ENCODE measurements at places on chromosomes 7 and 10.

GRCh38 chr10:99834410-99834809 is 52.0 kb downstream of the ABCC2 start:
- no peak for DNase-seq

DNA sequence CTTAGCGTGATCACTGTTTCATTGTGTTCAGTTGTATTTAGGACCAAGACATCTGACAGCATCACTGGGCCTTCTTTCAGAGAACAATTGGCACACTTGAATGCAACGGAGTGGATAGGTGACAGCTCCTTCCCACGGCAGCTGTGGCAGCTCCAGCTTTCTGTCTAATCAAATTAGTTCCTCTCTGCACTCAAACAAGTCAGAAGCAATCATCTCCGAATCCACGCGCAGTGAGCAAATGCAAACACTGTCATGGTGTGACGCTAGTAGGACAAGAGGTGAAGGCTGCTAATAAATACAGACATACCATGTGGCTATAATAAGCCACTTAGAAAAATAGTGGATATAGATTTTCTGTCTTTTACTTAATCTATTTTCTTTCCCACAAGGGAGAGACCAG is 542.4 kb downstream of the ACTR3B start:
- DNase-seq, result no peak

GRCh38 chr10:6907877-6908530 is 327.9 kb upstream of the PRKCQ start:
- DNase-seq, result no peak

- no peak for DNase-seq
These were observed 61.8 kb upstream of the C10orf90 start for GRCh38 chr10:126732308-126732707.

DNA sequence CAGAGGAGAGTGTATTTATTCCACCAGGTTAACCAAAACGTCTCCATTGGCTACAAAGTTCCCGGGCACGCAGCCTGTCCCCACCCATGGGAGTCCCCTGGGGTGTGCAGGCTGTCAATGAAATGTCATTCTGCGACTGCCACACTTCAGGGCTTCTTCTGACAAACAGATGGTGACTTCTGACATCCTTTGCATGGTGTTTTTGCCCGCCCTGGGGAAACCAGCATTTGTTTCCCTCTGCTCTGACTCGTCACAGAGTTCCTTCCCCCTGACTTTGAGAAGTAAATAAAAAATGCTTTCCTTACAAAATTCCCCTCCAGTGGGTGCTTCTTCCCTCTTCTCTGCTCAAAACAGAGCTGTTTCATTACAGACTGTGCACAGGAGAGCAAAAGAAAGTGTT is 38.2 kb downstream of the TNS3 start:
- no peak for DNase-seq

- DNase-seq, result no peak
These were observed 75.5 kb downstream of the ZNF777 start for GRCh38 chr7:149385195-149385950.

DNA sequence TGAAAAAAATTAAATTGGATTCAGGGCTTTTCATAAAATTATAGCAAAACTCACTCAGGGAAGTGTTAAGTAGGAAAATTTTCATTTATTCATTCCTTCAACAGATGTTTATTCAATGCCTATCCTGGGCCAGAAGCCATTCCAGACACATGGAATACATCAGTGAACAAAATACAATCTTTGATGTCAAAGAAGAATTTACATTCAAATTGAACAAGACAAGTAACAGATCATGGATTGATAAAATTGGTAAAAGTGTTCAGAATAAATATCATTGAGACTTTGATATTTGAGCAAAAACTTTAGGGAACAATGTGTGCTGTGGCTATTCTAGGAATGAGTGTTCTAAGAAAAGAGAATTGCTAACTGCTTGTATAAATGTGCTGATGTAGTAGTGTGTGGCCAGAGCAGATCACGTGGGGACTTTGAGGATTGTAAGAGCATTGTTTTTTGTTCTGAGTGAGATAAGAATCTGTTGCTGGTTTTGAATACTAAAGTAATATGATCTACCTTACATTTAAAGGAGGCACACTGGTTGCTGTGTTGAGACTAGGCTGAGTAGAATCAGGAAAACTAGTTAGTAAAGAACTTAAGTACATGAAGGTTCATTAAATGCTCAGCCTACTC is 957.2 kb downstream of the PCDH15 start:
- DNase-seq, result no peak

GRCh38 chr7:151807846-151808245 is 69.1 kb downstream of the PRKAG2 start:
- DNase-seq, result no peak

DNA sequence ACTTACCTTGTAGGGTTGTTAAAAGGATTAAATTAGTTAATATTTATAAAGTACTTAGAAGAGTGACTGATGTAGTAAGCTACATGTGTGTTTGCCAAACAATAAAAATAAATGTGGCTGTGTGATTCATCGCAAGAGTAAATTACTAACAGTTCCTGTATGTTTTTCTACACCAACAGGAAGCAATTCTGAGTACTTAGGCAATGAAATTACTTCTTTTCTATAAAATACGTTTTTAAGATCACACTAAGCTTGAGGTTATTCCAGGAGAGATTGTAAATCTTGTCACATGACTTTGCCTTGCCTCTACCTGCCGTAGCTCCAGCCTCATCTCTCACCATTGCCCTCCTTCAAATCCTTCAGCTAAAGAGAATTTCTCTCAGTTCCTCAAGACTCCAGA is 18.1 kb upstream of the GSTK1 start:
- DNase-seq, result no peak

DNA sequence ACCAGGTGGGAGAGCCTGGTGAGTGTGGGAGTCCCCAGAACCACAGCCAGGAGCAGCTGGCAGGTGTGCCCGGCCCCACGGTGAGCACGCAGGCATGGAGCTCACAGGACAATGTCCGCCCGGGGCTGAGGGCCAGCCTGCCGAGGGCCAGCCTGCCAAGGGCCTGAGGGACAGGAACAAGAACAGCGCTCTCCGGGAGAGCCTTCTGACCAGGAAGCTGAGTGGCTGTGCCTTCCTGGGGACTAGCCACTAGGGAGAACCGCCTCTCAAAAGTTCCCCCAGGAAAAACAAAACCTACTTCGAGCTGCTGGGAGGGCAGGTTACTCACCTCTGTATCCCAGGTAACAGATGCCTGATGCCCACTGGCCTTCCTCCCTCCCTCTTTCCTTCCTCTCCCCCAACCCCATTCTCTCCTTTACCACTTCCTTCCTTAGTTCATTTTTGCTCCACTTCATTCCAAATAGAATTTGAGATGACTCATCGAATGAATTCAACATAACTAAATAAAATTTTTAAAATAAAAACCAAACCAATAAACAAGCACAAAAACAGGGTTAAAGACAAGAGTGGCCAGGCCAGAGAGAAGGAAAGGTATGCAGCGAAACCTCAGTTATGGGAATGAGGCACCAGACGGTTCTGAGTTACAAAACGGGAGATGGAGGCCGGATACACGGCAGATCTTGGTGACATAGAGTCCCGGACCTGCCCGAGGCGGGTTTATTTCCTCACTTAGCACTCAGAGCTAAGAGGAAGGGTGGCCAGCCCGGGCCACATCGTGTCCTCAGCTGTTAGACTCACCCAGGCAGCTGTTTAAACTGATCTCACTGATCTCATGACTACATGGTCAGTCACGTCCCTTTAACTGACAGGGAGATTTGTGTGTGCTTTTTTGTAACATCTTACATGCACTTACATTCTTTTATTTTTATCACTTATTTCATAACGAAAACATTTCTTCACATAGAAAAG is 128.5 kb downstream of the TNS3 start:
- peak; percentile 85 for DNase-seq

GRCh38 chr7:91239171-91239604 is 25.0 kb upstream of the FZD1 start:
- no peak for DNase-seq

DNA sequence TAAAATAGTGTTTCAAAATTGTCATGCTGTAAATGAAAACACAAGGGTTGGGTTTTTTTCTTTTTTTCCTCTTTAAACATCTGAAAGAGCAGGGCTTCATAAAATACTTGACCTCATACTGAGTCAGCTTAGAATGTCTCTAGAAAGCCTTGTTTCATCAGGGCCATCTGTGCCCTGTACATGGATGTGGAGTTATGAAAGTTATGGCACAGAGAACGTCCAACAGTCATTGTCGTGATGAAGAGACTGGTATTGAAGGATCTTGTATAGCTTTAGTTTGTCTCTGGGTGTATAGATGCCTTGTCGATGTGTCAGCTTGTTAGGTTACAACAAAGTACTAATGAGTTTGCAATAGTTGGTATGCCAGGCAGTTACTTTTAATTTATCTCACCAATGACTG is 127.3 kb downstream of the FAM204A start:
- no peak for DNase-seq

DNA sequence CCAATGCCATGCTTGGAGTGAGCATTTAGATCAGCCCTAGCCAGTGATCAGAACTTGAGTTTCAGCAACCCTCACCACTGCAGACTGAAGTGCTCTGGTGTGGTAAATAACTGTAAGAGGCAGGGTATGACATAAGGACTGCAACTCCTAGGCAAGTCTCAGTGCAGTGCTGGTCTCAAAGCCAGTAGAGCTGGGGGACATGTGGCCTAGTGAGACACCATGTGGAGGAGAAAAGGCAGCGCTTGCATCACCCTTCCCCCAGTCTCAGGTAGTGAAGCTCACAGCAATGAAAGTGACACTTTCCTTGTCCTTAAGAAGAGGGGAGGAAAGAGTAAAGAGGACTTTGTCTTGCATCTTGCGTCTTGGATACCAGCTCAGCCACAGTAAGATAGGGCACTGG is 386.8 kb upstream of the POT1 start:
- DNase-seq, result no peak

- DNase-seq, result no peak
These were observed 28.1 kb downstream of the AGAP3 start for GRCh38 chr7:151114151-151115090.

- DNase-seq, result no peak
These were observed 81.8 kb downstream of the ADRA2A start for GRCh38 chr10:111158595-111158994.

DNA sequence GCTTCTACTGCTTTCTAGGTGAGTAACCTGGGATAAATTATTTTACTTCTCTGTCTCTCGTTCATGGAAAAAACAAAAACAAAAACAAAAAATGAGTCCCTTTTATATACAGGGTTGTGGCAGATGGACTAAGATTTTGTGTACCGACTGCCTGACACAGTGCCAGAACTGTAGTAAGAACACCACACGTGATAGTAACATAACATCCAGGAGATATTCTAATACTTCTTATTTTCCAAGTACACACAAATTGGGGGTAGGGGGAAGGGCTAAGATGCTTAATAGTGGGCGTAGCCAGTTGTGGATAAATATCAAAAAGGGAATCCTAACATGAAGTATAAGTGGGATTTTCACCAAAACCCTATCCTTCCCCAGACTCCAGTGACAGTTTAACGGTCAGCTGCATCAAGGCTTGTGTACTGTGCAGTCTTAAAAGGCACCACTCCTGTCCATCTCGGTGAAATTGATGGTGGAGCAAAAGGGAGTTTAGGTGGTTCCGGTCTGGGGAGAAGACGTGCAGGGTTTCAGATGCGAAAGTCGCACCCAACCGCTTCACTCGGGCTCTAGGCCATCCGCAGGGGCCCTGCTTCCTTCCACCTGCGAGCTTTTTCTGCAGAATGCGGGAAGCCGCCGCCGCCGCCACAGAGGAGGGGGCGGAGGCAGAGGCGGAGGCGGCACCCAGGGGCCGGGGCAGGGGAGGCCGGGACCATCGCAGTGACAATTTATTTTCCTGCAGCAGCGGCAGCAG is at the start of gene STAMBPL1:
TSS of gene STAMBPL1 (plus strand) at position 712 of the 748 bp plus-strand sequence. CDS start 21,464 bp downstream, outside the sequence.
- no peak for DNase-seq

GRCh38 chr10:132453470-132453861 is 56.5 kb downstream of the PWWP2B start:
- DNase-seq, result no peak

GRCh38 chr10:15725603-15726002 is 5.9 kb upstream of the ITGA8 start:
- DNase-seq, result peak; percentile 55

GRCh38 chr7:4641667-4642467 is 40.2 kb upstream of the FOXK1 start:
- peak; percentile 71 for DNase-seq

DNA sequence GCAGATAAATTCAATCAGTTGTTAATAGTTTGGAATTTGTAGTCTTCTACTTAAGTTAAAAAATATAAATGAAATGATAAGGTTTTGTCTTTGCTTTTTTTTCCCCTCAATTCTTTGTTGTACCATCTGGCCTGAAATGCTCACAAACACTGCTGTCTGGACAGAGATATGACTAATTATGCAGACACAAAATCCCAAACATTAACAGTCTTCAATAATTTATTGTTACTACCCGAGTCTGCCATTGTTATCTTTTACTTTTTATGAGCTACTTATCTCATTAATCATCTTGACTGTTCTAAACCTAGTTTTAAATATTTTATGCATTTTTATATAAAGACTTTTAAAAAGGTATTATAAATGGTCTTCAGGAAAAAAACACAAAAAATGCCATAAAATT is 64.7 kb upstream of the THSD7A start:
- no peak for DNase-seq

GRCh38 chr7:51255536-51256208 is 60.9 kb downstream of the COBL start:
- DNase-seq, result no peak

DNA sequence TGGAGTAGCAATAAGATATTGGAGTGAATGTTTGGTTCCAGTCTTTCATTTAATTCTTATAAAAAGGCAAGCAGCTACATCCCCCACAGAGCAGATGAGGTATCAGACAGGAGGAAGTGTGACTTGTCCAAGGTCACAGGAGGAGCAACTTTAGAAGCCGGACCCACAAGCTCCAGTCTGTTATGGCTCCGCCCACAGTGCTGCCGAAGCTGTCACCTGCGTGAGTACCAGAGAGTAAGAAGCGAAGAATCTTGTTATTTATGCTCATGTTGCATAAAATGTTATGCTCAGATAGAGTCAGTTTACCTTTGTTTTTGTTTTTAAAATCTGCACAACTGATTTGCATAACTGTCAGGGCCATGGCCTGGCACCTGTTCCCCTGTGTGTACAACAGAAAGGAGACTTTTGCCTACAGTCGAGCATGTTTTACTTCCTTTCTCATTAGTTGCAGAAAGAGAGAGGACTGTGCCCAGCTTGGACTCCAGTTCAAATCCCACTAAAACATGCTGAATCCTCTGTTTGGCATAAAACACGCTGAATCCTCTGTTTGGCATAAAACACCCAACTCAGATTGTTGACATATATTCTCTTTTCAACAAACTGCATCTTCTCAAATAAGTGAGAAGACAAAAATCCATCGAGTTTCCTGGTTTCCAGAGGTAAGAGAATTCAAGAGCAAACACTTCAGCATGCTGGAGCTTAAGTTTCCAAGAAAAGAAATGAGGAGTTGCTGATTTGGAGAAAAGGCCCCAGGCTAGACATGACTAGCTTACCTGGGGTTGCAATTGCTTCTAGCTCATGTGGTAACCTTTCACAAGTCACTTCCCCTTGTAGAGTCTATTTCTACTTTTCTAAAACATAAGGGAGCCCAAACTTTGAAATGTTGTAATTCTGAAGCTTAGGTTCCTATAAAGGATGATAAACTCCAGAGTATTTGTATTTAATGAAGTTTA is 409.8 kb upstream of the ZMIZ1 start:
- DNase-seq, result no peak

GRCh38 chr7:113774182-113774807 is 144.5 kb downstream of the PPP1R3A start:
- peak; percentile 81 for DNase-seq
